Fibroblast of skin of left quadriceps (primary cell): ENCODE measurements at places on chromosomes 11 and 22.
A peak's percentile ranks its signal among the peaks of the same experiment; 100 is the strongest.

GRCh38 chr11:130775306-130776060, 140.8 kb downstream of the SNX19 start:
- DNase-seq: no peak

GRCh38 chr22:20607157-20607907, 99.9 kb downstream of the MED15 start:
- DNase-seq: no peak

- no peak for DNase-seq
These were observed 40.2 kb downstream of the FEZ1 start for GRCh38 chr11:125455851-125456250.

GRCh38 chr11:9490376-9490775, 29.6 kb downstream of the ZNF143 start:
- DNase-seq: no peak

DNA sequence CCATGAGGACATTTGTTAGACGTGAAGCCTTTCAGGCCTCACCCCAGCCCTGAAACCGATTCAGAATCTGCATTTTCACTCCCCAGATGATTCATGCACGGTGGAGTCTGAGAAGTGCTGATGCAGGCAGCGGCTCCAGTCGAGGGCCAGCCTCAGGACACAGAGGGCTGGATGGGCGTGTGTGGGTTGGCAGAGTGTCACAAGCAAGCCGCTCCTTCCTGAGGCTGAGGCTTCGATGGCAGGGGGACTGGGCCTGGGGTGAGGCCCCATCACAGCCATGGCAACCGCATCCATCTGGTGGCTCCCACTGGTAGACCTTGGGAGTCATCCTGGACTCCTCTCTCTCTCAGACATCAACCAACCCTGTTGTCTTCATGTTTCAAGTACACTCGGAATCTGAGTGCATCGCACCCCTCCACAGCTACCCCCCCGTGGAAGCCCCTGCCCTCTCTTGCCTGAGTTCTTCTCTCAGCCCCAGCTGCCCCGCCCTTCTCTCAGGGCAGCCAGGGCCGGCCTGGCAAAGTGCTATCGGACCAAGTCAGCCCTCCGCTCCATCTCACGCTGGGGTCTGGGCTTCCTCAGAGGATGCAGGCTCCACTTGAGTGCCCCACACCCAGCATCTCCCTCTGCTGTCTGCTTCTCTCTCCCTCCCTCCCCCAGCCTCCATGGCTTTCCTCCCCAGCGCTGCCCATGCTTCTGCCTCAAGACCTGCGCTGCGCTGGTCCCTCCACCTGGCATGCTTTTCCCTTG, 10.6 kb downstream of the KCNC1 start:
- DNase-seq: no peak

DNA sequence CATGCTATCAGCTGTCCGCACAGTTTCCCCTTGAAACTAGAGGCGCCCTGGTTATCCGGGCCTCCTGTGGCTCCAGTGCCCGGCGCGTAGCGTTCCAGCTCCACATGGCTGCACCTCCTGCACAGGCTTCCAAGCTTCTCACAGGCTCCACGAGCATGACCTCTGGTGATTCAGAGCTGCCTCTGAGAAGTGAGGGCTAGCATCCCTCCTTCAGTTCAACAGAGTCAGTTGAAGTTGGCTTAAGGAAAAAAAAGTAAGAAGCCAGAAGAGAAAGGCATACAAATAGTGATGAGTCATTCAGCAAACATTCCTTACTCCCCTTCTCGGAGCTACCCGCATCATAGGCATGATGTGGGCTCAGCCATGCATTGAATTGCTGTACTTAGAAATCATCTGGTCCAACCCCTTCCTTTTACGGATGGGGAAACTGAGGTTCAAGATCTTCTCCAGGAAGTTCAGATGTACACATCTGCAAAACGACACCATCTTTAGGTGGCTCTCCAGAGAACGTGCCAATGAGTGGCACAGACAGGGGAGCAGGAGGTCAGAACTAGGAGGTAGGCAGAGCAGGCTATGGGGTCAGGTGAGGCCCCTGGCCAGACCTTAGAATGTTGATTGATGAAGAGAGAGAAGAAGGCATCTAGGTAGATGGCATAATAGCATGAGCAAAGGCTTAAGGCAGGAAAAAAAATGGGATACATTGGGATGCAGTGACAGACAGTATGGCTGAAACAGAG, 216.3 kb upstream of the TBCEL start:
- peak; percentile 76 for DNase-seq

DNA sequence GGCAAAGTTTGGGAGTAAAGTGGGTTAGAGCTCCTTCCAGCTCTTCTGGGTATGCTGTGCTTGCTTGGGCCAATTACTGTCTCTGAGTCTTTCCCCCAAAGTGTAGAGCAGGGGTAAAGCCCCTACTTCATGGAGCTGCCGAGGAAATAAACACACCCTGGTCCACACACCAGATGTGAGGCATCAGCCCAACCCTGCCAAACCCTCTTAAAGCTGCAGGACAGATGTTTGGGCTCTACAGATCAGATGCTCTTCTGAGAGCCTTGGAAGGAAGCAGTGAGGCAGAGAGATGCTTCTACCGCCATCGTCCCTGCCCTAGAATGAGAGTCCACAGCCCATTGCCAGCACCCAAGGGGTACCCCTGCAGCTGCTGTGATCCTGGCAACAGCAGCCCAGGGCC, 64.7 kb downstream of the ELFN2 start:
- no peak for DNase-seq

DNA sequence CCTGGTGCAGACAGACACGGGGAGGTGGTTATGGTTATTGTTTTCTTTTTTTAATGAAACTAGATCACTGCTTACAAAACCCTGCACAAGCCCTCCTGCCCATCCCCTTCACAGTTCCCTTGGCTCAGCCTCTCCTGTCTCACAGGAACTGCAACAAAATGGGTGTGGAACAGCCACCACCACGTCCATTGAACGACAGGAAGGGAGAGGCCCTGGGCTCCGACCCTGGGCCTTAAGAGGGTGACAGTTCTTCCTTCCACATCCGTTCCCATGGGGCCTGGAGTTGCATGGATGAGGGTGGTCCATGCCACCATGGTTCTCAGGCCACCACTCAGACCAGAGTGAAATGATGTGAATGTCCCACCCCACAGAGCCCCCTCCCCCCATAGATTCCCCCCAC, 15.7 kb downstream of the PRPF19 start:
- DNase-seq: no peak

DNA sequence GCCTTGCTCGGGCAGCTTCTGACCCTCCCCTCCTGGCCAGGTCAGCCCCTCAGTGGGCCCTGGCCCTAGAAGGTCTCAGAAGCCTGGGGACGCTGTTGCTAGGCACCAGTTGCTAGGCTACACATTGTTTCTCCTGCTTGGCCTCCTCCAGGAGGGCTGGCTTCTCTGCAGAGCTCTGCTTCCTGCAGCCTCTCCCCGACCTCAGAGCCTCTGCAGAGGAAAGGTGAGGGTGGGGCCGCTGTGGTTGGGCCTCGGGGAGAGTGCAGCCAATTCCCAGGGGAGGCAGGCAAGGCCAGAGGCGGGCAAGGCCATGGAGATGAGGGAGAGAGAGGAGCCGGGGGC, 27.6 kb upstream of the LRRC10B start:
- no peak for DNase-seq

DNA sequence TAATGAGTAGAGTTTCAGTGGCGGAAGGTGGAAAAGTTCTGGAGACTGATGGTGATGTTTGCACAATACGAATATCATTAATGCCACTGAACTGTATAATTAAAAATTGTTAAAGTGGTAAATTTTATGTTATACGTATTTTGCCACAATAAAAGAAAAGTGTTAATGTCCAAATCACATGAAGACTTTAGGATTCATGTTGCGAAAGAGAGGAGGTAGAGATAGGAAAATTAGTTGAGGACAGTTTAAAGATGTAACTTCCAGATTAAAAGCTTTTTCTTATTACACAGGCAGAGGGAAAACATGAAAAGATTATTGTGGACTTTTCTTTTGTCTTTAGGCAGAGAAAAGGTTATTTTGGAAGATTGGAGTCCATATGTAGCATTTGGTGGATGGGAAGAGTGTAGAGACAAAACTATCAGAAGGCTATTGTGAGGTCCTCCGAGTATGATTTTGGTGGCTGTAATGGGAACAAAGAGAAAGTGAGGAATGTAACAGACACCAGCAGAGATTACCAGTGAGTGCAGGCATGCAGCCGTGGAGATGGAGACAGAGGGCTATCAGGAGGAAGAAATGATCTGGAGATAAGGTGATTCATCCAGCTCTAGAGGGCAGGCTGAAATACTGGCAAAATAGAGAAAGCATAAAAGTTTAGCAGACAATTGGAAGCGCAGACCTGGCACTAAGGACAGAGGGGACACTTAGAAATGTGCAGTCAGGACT, 12.5 kb downstream of the VPS26B start:
- DNase-seq: no peak

DNA sequence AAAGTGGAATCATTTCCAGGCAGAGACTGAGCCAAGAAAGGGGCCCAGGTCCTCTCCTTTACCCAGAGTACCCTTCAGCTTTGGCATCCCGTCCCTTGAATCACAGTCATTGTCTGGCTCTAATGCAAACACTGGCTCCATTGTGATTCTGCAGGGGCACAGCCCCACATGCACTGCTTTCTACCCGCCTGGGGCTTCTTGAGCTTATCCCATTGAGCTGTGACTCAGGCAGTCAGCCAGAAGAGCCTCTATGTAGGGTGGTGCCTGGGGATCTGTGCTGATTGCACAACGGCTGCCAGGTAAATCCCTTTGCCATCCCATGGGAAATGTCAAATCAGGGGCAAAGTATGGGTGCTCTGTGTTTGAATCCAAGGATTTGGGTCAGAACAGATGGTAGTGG, 88.9 kb downstream of the RASSF10 start:
- no peak for DNase-seq

GRCh38 chr11:46036969-46037368, 84.3 kb downstream of the PHF21A start:
- no peak for DNase-seq

GRCh38 chr22:31504282-31504681, 7.9 kb downstream of the SFI1 start:
- no peak for DNase-seq

- DNase-seq: no peak
These were observed 9.1 kb downstream of the MICAL2 start for GRCh38 chr11:12119502-12119901.

- DNase-seq: no peak
These were observed 179.7 kb upstream of the MTNR1B start for GRCh38 chr11:92789761-92790160.

- no peak for DNase-seq
These were observed 209.8 kb upstream of the POU2AF2 start for GRCh38 chr11:111035746-111036145.

- no peak for DNase-seq
These were observed 57.9 kb downstream of the CD82 start for GRCh38 chr11:44623341-44623730.

DNA sequence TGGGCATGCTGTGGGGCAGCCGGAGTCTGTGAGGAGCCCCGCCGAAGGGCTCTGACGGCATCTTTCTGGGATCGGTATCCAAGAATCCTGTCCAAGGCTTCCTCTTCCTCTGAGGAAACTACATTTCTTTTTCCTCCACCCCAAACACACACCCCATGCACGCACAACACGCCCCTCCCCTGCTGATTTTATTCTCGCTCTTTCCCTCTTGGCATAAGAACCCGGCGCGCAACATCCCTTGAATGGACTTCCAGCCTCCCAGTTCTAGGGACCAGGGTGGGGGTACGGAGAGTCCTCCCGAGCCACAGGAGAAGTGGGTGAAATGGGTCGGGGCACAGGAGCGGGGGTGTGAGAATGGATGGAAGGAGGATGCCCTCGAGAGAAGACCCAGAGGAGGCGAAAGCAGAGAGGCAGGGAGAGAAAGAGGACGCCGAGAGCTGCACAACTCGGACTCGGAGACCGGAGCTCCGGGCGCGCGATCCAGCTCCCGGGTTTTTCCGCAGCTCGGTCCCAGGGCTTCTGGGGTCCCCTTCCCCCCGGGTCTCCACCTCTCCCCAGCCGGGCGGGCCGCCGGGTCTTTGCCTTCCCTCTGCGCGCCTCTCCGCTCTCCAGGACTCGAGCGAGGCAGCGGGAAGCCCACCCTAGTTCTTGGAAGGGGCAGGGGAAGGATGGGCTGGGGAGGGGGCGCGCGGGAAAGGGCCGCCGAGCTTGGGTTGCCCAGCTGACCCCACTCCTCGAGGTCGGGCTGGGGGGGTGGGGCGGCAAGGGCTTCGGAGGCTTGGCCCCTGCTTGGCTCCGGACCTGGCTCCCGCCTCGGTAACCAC, 1.5 kb upstream of the LARGE1 start:
- peak; percentile 29 for DNase-seq

GRCh38 chr22:19874307-19875060, 19.8 kb upstream of the GNB1L start:
- no peak for DNase-seq

DNA sequence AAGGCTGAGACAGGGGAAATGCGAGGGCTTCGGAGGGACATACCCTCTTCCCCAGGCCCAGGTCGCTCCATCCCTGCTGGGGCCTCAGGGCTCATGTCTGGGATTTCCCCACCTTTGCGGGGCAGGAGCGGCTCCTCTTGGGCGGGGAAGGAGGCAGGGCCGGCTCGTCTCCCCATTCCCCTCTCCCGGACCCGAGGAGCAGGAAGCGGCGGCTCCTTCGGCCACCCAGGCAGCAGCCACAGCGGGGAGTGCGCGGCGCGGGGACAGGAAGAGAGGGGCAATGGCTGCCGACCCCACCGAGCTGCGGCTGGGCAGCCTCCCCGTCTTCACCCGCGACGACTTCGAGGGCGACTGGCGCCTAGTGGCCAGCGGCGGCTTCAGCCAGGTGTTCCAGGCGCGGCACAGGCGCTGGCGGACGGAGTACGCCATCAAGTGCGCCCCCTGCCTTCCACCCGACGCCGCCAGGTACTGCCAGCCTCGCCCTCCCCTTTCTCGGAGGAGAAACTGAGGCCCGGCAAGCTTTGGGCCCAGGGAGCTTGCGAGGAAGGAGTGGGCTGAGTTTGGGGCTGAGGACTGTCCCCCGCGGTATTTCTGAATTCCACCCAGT, at the start of gene ANKK1:
ANKK1 (plus strand) TSS at position 175 of the 607 bp plus-strand sequence; CDS start at position 281, 106 bp downstream.
- no peak for DNase-seq

- DNase-seq: peak; percentile 57
These were observed 15.9 kb downstream of the WNT11 start for GRCh38 chr11:76190376-76190775.

DNA sequence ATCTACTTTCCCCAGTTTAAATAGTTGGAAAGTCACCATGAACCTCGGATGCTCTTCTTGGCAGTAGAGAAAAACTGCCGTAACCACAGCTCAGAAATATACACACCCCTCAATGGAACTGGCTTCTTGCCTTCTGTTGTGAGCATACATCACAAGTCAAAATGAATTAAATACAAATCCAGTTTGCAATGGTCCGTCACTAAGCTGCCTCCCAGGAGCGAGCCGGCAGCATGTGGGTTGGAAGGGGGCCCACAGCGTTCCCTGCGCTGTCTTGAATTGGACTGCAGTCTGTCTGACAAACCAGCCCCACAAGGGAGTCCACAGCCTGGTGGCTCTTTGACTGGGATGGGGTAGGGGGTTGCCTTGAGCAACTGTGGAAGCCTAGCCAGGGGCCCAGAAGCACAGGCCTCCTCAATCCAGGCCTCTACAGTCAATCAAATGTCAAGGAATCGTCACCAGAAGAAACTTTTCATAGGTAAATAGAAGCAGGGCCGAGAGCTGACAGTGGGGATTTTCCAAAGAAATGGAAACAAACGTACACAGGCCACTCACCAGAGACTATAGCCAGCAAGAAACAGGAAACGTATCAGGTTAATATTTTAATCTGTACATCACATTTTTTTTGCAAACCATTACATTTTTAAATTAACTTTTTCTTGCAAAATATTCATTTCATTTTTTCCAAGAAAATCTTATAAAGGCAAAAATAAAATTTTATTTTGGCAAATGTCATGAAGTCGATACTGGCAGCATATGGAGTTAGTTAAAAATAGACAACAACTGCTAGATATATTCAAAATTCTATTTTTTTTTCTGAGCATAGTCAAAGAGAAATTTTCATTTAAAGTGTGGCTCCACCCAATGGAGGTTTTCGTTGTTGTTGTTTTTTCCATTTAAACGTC, 38.5 kb downstream of the C11orf58 start:
- DNase-seq: peak; percentile 59

GRCh38 chr11:2587132-2587930, 112.5 kb downstream of the KCNQ1OT1 start:
- DNase-seq: no peak
